ENCODE measurements at places on chromosomes 3 and 15.

GRCh38 chr15:39362821-39363561 is 217.9 kb upstream of the THBS1 start:
- DNase-seq = peak; percentile 98

DNA sequence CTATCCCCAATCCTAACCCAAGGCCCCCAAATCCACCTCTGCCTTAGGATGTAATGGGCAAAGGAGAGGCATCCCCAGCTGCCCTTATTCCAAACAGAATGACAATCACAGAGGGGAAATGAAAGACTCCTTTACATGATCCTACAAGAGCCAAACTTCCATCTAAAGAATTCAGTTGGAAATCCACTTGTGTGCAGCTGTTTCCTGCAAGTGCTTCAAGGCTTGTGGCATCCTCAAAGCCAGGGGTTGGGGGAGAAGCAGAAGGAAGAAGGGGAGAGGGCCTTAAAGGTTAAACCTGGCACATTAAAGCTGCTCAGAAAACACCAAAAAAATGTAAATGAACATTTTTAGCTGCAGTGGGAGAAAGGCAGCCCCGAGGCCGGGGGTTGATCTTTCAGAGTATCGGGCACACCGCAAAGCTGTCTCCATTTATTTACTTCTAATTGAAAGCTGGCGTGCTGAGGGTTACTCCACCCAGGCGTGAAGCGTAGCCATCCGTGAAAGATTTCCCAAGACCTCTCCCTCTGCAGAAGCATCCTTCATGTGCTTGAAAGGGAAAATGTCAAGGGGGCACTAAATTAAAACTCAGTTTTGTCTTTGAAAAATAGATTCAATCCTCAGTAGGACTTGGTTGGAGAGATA is 217.8 kb downstream of the SHQ1 start:
- DNase-seq = peak; percentile 50

DNA sequence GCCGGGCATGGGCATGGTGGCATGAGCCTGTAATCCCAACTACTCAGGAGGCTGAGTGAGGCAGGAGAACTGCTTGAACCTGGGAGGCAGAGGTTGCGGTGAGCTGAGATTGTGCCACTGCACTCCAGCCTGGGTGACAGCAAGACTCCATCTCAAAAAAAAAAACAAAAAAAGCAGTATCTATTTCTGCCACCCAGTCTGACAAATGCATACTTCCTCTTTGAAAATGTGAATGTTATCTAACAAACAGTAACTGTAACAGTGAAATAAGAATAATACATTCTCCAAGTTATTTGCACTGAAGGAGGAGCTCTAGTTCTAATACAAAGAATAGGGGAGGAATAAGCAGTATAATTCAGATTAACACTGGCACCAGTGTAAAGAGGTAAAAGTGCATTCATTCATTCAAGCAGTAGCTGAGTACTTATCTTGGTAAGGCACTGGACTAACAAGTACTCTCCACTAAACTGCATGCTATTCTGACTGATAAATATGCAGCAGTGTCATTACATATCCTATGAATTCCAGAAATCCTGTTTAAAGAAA is 12.9 kb downstream of the VPS13C start:
- no peak for DNase-seq

GRCh38 chr3:14124223-14124614 is 451 bp downstream of the CHCHD4 start:
- peak; percentile 42 for DNase-seq

GRCh38 chr3:106683953-106684620 is 693.2 kb upstream of the CCDC54 start:
- no peak for DNase-seq

- no peak for DNase-seq
These were observed 12.5 kb upstream of the TCAIM start for GRCh38 chr3:44326019-44326418.

- no peak for DNase-seq
These were observed 1.3 kb downstream of the NOP10 start for GRCh38 chr15:34341381-34342212.

- DNase-seq = peak; percentile 63
These were observed 311.2 kb downstream of the RPLP1 start for GRCh38 chr15:69763831-69764230.

- DNase-seq = no peak
These were observed 655.9 kb upstream of the ADAMTS9 start for GRCh38 chr3:65343736-65344135.

- DNase-seq = peak; percentile 15
These were observed 76.1 kb upstream of the SPATA16 start for GRCh38 chr3:173217127-173217526.

DNA sequence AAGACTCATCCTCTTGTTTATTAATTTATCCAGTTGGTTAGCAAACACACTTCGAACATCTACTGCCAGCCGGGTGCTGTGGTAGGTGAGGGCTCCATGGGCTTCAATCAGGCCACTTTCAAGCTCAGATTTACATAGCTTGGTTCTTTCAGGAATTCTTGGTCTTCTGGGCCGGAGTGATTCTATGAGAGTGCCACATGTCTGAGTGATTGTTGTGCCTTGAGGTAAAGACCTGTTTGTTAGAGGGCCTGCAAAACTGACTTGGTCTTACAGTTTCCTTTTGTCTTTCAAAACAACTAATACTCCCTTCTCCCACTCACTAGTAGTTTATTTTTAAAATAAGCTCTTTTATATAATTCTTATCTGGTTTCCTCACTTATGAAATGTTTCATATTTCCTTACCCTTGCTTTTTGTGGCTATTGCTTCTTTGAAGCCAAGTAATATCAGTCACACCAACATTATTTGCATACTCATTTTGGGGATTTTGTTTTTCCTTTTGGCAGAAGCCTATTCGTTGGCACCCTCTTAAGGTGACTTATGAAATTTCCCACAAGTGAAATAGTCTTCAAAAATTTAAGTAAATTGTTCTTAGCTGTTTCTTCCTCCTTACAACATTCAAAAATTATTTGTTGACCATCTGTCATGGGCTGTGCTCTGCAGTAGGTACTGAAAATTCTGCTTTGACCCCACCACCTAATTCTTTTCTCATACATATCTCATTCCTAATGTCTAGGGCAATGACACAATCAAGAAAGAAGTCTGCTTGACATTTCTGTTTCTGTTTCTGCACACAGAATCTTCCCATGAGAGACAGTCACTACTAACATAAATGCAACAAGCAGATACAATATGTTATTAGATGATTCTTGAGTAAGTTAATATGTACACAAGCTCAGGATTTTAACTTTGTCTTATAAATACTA is 120.2 kb downstream of the LRRC28 start:
- no peak for DNase-seq

- no peak for DNase-seq
These were observed 160.6 kb upstream of the IQSEC1 start for GRCh38 chr3:13233487-13234485.

GRCh38 chr15:72790302-72790910 is 6.8 kb upstream of the ADPGK start:
- DNase-seq = no peak

- peak; percentile 50 for DNase-seq
These were observed 14.8 kb downstream of the ZIC1 start for GRCh38 chr3:147423798-147424580.

- DNase-seq = peak; percentile 71
These were observed 24.2 kb upstream of the CD96 start for GRCh38 chr3:111517801-111518200.

DNA sequence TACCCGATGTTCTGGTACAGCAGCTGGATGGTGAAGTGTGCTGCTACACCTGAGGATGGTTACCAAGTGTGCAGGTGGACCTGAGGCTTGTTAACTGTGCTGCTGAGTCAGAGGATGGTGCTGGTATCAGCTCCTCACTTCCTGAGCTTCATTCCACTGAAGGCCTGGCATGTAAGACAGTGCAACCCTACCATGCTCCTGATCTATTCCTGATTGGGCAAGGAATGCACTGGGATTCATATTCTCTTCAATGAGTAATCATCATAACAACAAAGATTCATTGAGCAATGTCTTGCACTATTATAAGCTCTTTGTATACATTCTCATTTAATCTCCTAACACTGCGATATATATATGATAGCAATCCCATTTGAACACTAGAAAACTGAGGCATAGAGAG is 62.9 kb upstream of the THSD4 start:
- no peak for DNase-seq

- peak; percentile 65 for DNase-seq
These were observed 103.2 kb downstream of the TBC1D5 start for GRCh38 chr3:17639257-17639656.

- no peak for DNase-seq
These were observed 652.0 kb upstream of the NECTIN3 start for GRCh38 chr3:110419601-110420000.

GRCh38 chr3:129123314-129124060 is 1.9 kb upstream of the RAB43 start:
- no peak for DNase-seq

GRCh38 chr3:65950340-65951326 is 88.1 kb downstream of the MAGI1 start:
- DNase-seq = no peak

DNA sequence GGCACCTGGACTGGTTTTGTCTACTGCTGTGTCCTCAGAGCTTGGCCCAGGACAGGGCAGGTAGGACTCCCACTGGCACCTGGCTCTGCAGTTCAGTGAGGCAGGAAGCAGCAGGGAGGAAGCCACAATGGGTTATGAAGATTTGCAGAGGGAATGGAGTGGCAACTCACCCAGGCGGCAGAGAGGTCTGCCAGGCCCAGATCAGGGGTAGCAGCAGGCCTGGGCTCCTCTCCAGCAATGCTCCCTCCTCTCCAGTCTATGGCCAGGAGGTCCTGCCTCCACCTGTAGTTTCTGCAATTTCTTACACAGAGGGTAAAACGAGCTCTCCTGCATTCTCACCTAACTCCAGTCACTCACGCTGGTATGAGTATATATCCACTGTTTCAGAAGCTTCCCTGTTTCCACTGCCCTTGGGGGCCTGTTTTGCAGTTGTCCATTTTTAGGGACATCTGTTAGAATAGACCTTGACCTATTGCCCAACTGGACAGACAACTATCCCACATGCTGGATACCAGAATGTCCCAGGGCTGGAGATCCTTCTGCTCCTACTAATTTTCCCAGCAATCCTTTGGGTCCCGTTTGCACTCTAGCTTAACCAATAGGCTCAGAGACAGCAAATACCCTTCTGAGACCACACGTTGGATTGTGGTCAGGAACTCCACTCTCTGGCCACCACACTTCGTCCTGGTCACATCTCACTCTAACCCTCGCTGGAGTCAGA is 35.2 kb downstream of the HMCES start:
- DNase-seq = peak; percentile 64

- peak; percentile 64 for DNase-seq
These were observed 115.9 kb upstream of the ST8SIA2 start for GRCh38 chr15:92277776-92278175.

DNA sequence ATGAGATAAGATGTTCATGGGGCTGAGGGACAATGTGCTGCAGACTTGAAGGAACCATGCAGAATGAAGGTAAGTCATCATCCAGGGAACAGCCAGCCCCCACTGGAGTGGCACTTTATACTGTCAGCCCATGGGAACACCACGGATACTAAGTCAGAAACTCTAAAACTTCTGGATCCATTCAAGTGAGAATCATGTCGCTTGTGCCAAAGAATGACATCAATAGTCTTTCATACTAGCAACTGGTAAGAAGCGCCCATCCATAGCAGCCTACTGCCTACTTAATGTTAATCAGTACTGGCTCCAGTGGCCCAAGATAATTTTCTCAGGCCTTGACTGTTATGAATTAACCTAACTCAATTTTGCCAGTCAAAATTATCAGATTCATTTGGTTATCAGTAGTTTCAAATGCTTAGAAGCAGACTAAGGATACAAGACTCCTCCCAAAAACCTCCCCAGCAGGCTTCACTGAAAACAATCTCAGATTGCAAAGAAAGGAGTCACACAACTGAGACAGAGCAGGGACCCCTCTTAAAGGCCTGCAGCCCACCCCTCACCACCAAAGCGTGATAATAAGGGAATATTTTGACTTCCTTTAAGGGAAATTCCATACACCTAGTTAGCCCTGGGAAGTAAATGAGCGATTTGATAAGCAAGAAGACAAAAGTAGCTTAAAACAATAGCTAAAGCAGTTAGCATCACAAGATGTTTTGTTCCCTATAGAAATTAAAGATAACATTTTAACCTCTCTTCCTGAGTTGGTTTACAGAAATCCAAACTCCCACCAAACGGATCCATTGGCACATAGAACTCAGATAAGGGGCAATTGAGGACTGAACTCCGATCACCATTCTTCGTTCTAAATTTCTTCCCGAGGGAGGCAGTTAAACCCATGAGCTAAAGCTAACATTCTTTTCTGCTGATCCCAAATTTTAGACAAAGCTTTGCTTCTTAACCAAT is 98.8 kb downstream of the TGFBR2 start:
- DNase-seq = no peak

- DNase-seq = no peak
These were observed at the start of gene TNK2 for GRCh38 chr3:195907934-195908693. Gene TNK2 (minus strand): TSS chr3:195908551. CDS start chr3:195888588, 19,963 bp downstream.

GRCh38 chr15:100940767-100941379 is 21.7 kb downstream of the LRRK1 start:
- no peak for DNase-seq

GRCh38 chr3:115217292-115217677 is 70.2 kb upstream of the ZBTB20 start:
- DNase-seq = no peak

DNA sequence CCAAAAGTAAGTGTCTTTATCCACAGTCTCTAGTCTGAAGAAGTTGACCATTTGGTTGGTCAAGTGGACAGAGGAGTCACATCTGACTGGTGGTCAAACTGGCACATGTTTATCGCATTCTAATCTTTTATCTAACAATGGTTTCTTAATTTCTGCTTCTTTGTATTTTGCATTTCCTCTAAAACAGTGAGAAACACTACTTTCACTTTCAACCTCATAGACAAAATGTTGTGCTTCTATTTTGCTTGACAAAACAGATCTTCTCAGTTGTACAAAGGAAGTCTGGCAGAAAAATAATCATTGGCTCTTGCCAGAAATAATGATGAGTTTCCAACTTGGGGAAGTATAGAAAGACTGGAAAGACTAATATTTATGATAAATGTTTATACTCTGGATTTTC is 103.9 kb downstream of the MME start:
- no peak for DNase-seq

- DNase-seq = peak; percentile 10
These were observed 541.1 kb downstream of the MECOM start for GRCh38 chr3:169122416-169122815.

DNA sequence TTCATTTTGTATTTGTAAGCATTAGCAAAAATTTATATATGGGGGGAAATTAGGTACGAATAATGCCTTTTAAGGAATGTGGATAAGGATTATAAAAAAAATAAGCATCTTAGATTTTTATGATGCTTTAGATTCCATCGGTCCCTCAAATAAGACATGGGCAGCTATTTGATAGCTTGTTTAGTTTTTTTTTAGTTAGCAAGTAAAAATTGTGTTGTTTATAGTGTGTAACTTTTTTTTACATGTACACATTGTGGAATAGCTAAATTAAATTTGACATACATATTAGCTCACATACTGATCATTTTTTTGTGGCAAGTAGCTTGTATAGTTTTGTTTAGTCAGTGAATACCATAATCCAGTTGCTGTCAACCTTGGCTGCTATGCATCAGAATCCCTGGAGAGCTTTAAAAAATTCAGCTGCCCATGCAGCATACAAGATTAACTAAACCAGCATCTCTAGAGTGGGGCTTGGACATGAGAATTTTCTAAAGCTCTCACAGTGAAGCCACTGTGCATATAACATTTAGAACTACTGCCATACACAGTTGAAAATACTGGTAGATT is 53.9 kb downstream of the TMOD3 start:
- peak; percentile 68 for DNase-seq

GRCh38 chr15:64634027-64634426 is 141.4 kb downstream of the RBPMS2 start:
- peak; percentile 80 for DNase-seq

- DNase-seq = no peak
These were observed 445 bp upstream of the TSEN2 start for GRCh38 chr3:12483872-12484197.
